Stimulated activated CD8-positive, alpha-beta memory T cell treated with anti-CD3 and anti-CD28 coated beads, Interleukin-4, amount 100 ng/mL, for 4 hours (primary cell): ENCODE measurements at places on chromosomes 2 and 18.

- DNase-seq = no peak
Observed at GRCh38 chr2:55345064-55345463, 74.6 kb downstream of the CCDC88A start.

DNA sequence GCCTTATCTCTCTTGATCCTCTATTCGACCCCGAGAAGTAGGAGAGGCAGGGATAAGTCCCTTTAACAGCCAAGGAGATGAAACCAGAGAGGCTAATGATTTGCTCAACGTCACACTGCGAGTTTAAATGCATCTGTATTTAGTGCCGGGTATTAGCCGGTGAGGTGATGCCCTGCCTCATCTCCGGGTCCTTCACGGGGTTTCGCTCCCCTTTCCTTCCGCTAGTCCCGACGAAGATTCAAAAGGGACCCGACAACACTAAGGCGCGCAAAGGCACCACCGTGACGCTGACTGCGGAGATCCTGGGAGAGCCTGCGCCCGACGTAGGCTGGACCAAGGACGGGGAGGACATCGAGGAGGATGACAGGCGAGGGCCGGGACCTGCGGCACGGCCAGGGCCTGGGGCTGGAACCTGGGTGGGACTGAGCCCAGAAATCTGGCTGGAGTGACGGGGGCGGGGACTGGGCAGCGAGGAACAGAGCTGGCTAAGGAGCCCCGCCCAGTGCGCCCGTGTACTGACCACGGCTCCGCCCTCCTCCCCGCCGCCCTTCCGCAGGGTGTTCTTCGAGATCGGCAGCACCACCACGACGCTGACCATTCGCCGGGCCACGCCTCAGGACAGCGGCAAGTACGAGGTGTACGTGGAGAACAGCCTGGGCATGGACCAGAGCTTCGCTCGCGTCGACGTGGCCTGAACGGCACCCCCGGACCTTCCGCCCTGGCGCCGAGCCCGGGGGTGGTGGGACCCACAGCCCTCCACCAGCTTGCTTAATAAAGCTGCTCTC lies 1.0 kb upstream of the GMPPA start:
- no peak for DNase-seq

GRCh38 chr2:105136394-105136793 lies 98.5 kb downstream of the MRPS9 start:
- no peak for DNase-seq

- DNase-seq = no peak
Observed at GRCh38 chr2:218325566-218326160, 31.0 kb upstream of the CATIP start.

- DNase-seq = no peak
Observed at GRCh38 chr2:191552066-191552465, 125.9 kb upstream of the NABP1 start.

GRCh38 chr18:76345901-76346300 lies 149.1 kb downstream of the ZNF516 start:
- no peak for DNase-seq

GRCh38 chr2:157696036-157696435 lies 67.4 kb upstream of the ACVR1C start:
- DNase-seq = no peak

GRCh38 chr2:53724536-53724935 lies 43.1 kb upstream of the CHAC2 start:
- no peak for DNase-seq

DNA sequence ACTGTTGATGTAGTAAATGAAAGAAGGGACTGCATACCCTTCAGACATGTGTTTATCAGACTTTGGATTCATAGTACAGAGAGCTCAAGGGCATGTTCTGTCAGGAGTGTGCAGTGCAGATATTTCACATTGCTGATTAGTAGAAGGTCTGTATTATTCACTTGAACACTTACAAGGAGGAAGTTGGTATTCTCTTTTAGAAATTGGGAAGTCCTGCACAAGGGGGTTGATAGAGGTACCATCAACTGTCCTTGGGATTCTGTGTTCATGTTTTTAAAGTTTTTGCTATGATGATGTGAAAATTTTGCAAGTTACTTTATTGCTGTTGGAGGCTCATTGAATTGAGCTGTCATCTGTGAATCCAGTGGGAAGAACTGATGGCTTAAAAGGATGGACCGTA lies 6.7 kb downstream of the PSMD1 start:
- no peak for DNase-seq

DNA sequence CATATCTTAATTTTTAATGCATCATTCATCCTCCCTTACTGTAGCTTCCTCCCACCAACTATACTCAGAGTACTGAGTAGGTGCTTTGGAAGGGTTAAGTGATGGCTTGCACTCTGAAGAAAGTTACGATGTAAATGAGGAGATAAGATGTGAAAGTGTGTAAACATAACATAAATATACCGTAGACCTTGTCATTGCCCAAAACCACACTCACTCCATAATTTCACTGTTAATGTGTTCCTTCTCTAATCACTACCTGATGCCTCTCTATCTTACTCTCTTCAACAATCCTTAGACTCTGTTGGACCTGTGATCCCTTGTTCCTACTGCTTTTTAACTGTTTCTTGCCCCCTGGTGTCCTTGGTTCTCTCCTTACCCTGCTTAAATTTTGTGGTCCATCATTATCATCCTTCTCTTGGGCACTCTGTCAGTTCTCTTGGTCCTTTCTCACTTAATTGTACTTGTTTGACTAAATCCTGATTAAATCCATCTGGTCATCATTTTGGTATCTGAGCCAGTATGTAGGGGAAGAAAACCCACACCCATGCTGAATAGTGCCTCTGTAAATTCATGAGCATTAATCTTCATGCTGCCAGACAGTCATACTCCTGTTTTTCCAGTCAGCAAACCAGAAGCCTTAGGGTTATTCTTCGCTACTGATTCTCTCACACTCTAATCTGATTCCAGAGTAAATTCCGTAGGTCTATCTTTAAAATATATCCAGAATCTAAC lies 45.0 kb downstream of the PMS1 start:
- DNase-seq = no peak

DNA sequence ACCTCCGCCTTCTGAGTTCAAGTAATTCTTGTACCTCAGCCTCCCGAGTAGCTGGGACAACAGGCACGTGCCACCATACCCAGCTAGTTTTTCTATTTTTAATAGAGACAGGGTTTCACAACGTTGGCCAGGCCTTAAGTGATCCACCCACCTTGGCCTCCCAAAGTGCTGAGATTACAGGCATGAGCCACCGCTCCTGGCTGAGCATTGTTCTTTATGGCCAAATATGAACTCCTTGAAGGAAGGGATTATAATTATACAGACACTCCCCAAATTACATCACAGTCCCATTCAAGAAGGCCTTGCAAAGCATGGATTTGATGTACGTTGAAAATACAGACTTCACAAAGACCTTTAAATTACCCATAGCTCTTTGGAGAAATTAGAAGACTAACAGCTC lies 381.7 kb downstream of the TXNL1 start:
- DNase-seq = no peak

GRCh38 chr2:159262226-159262625 lies 24.3 kb downstream of the WDSUB1 start:
- DNase-seq = no peak

DNA sequence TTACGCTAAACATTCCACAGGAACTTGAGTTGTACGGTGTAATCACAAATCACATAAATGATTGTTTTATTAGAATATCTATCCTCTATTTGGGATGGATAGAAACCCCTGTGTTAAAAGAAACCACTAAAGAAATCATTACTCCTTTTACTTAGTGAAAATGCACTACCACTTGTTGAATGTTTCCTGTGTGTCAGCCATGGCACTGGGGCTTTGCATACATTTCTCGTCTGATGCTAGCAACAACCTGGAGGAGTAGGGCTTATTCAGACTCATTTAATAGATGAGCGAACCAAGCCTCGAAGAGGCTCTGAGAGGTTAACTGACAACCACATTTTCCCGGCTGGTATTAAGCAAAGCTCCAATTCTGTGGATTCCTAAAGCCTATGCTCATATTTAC lies 60.5 kb upstream of the PELI1 start:
- DNase-seq = no peak

DNA sequence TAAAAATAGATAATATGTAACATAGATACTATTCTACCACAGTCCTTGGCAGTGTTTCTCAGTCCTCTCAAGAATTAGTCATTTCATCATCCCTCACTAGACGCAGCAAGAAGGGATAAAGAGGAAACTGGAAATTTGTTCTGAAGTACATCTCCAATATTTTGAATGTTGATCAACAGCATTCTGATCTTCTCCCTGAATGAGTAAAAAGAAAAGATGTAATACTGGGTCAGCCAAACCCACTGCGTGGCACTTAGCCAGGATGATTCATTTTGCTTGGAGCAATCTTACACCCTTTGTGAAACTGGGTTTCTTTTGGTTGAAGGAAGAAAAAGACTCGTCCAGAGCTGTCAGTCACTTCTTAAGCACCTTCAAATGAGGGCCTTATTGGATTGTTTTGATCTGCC lies 54.1 kb downstream of the TAF1B start:
- DNase-seq = no peak

DNA sequence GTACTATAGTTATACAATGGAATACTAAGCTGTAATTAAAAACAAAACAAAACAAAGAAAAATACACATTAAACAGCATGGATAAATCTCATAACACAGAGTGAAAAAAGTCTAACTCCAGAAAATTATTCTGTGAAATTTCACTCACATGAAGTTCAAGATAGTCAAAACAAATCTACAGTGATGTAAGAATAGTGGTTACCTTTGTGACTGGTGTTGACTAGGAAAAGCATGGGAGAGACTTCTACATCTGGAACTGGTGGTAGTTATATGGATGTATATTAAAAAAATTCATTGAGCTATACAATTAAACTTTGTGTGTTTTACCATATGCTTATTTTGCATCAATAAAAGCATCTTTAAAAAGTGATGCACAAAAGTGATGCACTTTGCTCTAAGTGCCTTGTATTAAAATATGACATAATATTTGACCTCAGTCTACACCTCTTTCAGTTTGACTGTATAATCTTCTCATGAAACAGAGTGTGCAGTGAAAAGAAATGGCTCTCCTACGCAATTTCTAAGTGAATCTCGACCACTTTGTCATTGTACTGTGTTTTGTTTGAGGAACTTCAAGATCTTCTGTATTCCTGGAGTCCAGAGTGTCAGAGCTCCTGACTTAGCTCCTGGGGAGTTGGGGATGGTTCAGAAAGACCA lies 28.0 kb downstream of the STAT4 start:
- DNase-seq = no peak

DNA sequence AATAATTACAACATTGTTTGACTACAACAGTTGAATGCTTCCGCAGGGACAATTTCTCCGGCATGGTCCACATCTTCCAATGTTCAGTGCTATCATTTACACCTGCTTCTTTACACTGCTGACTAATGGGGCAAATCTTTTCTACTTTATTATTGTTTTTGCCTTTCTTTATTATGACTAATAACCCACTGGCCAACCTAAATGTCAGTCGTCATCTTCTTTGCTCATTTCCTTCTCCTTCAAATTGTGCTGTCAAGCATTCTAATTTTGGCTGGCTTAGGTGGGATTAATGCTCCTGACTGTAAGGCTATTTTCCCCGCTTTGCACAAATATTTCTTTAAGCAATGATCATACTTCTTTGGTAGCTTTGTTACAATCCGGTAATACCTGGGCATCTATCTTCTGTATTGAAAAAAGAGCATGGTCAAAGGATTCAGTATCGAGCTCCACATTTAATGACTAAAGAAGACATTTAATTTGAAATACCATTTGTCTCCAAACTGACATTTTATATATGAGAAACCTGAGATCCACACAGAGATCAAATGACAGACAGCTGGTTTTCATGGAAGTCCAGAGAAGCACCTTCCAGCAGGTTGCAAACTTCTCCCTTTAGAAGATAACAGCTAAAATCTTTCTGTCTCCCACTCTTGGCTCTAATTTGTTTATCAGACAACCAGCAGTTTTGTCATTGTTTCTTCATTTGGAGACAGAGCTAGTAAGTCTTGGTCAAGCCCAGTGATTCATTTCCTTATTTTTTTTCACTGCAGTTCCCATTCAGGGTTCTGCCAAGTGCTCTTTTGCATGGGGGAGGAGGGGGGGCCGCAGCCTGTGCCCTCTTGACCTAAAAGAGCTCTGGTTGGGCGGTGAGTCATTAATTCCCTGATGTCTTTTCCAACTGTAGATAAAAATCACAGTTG lies 132.9 kb downstream of the SOCS6 start:
- DNase-seq = no peak
